ENCODE measurements at places on chromosomes 5 and 9.

DNA sequence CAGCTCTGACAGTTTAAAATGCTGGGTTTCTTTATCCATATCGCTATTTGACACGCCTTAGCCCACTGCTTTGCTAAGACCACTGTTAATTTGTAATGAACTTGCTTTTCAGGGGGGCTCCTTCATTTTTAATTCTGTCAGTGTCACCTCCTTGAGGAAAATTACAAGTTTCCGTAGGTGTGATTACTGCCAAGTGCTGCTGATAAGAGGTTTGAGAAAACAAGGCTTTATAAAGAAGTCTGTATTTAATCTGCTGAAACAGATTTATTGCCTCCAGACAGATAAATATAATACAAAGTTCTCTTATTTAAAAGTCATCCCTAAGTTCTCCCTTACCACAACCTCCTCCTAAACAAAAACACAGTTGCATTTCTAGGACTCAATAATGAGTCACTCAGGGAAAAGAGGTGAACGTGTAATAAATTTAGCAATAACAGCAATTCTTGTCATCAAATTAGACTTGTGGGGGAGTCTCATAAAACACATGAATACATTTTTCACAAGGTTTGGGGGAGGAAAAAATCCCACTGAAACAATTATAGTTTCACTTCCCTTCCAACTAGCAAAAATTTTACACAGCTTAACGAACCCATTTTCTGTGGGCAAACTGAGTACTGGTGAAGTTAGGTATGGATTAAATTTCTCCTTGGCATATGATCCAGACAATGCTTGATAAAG is 72.8 kb downstream of the MAPKAP1 start:
- DNase-seq: no peak

GRCh38 chr5:150989695-150990094 is 30.7 kb upstream of the GPX3 start:
- no peak for DNase-seq

DNA sequence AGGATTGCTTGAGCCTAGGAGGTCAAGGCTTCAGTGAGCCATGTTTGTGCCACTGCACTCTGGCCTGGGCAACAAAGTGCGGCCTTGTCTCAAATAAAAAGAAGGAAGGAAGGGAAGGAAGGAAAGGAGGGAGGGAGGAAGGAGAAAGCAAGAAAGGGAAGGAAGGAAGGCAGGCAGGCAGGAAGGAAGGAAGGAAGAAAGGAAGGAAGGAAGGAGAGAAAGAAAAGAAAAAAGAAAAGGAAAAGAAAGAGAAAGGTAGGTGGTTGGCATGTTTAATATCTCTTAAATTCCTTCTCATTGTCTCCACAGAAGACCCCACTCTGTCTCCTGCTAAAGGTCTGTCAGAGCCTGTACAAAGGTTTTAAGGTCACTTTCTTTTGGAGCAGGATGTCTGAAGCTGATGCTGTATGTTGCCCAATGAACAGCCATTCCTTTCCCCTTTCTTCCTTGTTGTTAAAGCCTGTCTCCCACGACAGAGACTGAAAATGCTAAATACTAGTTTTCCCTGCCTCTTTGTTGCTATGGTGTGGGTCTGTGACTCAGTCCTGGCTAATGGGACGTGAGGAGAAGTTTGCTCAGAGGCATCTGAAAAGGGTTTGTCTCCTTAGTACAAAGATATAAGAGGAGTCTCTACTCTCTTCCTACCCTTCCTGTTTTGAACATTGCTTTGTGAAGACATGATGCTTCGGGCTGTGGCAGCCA is 213.3 kb downstream of the PCSK1 start:
- no peak for DNase-seq

DNA sequence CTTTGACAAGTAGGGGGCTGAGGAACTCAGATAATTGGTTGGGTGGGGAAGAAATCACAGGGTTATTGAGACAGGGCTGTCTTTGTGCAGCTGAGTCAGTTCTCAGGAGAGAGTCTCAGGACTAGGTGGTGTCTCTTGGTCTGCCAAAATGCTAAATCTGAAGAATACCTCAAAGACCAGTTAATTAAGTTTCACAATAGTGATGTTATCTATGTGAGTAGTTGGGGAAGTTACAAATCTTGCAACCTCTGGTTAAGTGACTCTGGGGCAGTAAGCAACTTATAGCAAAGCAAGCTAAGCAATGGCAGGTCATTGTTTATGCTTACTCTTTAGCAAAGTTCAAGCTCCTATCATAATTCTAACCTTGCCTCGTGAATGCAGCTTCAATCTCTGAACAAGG is 53.6 kb downstream of the GIN1 start:
- no peak for DNase-seq

GRCh38 chr9:79480639-79481038 is 91.1 kb upstream of the TLE4 start:
- DNase-seq: no peak

- DNase-seq: no peak
Measured at GRCh38 chr5:107615299-107615817, 55.4 kb downstream of the EFNA5 start.

GRCh38 chr9:2593744-2594143 is 27.8 kb upstream of the VLDLR start:
- DNase-seq: no peak

- DNase-seq: peak; percentile 98
Measured at GRCh38 chr5:154754460-154755360, 467 bp upstream of the LARP1 start.

GRCh38 chr5:143302341-143303045 is 101.0 kb downstream of the NR3C1 start:
- DNase-seq: no peak

DNA sequence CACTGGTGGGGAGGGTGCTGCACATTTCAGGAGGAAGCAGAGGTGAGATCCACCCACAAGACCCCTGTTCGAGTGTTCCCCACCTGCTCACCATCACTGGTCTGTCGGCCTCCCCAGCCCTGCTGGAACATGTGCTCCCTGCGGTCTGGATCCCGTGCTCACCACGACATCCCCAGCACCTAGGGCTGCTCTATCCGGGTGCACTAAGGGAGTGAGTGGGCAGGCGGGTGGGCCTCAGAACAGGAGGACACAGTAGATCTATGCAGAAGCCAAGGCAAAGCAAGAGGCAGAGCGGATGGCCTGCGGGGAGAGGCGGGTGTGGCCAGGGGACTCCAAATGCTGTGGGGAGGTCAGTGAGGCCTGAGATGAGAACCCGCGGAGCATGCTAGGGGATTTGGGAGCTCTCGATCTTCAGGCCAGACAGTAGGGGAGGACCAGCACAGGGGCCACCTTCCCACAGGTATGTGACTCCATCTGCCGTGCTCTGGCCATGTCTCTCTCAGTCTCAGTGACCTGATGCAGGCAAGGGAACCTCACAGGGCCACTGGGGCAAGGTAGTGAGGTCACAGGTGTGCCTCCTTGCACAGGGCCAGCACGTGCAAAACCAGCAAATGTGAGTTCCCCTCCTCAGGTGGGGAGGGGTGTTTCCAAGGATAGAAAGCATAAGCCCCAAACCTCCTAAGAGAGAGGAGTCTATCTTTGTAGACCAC is 134.2 kb downstream of the ZNF354C start:
- no peak for DNase-seq

DNA sequence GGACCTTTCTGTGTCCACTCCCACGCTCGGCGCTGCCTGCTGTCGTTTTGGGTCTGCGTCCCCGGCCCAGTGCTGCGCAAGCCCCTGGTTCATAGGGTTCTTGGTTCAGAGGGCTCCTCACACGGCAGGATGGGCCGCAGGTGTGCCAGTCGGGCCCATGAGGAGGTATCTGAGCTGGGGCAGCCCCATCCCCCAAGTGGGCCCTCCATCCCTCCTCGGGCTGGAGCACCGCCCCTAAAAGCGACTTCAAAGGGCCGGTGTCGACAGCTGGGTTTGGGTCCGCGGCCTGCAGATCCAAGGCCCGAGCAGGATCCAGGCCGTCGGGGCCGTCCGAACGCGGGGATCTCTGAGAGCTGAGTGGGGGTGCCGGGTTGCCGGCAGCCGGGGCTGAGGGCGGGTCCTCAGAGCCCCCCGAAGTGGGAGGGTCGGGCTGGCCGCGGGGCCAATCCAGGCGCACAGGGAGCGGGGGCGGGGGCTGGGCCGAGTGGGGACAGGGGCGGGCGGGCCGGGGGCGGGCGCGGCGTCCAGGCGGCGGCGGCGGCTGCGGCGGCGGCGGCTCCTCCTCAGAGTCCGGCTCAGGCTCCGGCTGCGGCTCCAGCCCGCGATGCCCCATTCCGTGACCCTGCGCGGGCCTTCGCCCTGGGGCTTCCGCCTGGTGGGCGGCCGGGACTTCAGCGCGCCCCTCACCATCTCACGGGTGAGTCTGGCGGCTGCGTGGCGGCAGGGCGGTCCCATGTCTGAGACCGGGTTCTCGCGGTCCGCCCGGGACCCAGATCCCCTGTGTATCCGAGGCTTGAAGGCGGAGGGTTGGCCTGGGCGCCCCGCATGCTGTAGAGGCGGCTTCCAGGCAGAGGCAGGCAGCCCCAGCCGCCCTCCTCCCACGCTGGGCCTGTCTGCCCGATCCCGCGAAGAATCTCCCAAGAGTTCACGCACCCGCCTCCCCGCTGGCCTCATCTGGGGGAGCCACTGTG is at the start of gene PDLIM4:
Gene PDLIM4 (plus strand): TSS at position 566 of the 971 bp plus-strand sequence. CDS start 39 bp downstream, at position 605.
- DNase-seq: peak; percentile 15

GRCh38 chr5:59356813-59357380 is 536.6 kb downstream of the PDE4D start:
- DNase-seq: no peak

- DNase-seq: no peak
Measured at GRCh38 chr5:95967236-95967635, 5.6 kb upstream of the ELL2 start.

DNA sequence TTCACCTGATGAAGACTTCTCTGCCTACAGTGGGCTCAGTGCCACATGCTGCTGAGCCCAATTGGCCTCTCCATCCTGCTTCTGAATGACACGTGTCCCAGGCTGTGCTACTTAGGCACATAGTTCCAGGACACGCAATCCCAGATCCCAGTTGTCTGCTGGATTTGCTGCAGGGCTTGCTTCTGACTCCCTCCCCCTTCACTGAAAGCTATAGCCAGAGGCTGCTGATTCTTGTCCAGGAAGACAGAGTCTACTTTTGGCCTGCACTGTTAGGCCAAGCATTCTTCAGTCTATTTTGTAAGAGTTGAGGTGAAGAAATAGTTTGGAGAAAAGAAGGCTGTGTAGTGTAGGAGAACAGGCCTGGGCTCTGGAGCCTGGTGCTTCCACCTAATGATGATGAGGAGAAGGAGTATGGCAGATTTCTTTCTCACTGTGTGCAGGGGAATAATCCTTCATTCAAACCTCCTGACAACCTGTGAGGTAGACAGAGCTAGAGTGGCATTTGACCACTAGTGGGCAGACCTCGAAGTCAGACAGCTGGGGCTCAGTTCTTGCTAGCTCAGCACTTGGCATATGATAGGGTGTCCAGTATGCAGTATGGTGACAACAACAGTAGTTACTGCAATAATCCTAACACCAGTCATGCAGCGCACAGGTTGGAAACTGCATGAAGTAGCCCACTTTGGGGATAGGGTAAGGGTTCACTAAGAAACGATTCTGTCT is 19.5 kb upstream of the ASPN start:
- peak; percentile 22 for DNase-seq

- DNase-seq: no peak
Measured at GRCh38 chr5:39055768-39056398, 18.3 kb downstream of the RICTOR start.

DNA sequence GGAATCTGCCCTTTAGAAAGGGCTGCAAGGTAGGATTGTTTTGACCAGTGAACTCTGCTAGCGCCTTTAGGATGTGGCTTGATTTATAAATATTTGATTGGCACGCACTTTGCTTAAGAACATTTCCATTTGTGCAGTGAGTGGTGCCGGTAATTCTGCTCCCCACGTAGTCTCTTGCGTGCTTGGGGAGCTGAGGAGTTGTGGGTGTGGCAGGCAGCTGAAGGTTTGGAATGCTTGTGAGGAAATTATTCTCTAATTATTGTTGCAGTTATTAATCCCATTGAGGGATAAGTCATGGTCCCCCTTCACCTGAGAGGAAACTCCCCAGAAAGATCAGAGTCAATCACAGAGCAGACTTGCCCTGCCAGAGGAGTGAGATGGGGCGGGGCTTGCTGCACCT is 76.7 kb downstream of the FGF1 start:
- no peak for DNase-seq

GRCh38 chr9:109205526-109205925 is 38.5 kb upstream of the FRRS1L start:
- DNase-seq: no peak

- no peak for DNase-seq
Measured at GRCh38 chr5:59790376-59790775, 103.2 kb downstream of the PDE4D start.

GRCh38 chr9:115167175-115167574 is 49.2 kb upstream of the TNC start:
- DNase-seq: no peak

GRCh38 chr9:137679695-137680305 is 61.0 kb downstream of the EHMT1 start:
- no peak for DNase-seq

DNA sequence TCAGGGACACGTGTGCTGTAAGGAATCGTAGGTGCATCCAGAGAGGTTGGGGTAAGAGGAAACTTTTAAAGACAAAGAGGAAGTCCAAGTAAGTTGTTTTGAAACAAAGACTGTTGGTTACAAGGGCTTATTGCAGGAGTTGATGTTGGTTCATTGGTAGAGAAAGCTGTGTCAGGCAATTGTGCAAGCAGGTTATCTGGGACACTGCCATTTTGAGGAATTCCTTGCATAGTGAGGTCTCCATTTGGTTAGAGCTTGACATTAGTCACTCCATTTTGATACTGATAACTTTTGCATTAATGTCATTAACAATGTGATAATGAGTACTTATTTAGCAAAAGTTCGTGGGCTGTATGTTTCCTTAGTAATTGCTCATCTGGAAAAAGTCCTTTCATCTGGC is 24.9 kb downstream of the CNOT6 start:
- no peak for DNase-seq

GRCh38 chr5:8634219-8634618 is 765.3 kb downstream of the MTRR start:
- DNase-seq: no peak

- no peak for DNase-seq
Measured at GRCh38 chr5:2187687-2188086, 305.0 kb upstream of the IRX4 start.

GRCh38 chr5:52786949-52787599 is 642 bp upstream of the ITGA1 start:
- peak; percentile 37 for DNase-seq

- no peak for DNase-seq
Measured at GRCh38 chr5:28234356-28234968, 1196.1 kb upstream of the CDH9 start.

DNA sequence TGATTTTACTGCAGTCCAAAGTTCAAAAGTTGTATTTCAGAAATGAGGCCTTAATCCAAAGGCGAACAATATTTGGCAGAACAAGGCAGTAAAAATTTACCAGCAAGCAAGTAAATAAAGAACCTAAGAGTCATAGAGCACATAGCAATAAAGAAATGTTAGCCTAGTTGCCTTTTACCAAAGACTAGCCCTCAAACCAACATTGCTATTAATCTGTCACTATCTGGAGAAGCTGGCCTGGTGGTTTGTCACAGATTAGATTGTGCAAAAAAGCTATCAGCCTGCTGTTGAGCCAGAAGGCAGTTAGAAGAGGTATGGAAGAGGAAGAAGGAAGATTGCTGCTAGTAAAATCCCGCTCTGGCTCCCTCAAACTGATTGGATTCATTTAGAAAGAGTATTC is 304.7 kb upstream of the KLF4 start:
- no peak for DNase-seq
